Activated CD4-positive, alpha-beta T cell treated with anti-CD3 and anti-CD28 coated beads, Interleukin-2, Interleukin-4, amounts not matched to agents 100 ng/mL and 50 ng/mL, durations not matched to agents 16 hours and 8 hours (primary cell): ENCODE measurements at places on chromosomes 5 and 9.
A peak's percentile ranks its signal among the peaks of the same experiment; 100 is the strongest.

GRCh38 chr5:39420482-39421145, 4.2 kb downstream of the DAB2 start:
- DNase-seq = no peak

GRCh38 chr9:22203371-22204138, 194.4 kb upstream of the CDKN2B start:
- DNase-seq = no peak

GRCh38 chr5:82421119-82421518, 143.0 kb upstream of the RPS23 start:
- DNase-seq = no peak

- DNase-seq = no peak
Observed at GRCh38 chr9:33408087-33408486, 5.7 kb upstream of the AQP7 start.

GRCh38 chr9:118929287-118929686, 439.9 kb downstream of the BRINP1 start:
- DNase-seq = no peak

- DNase-seq = no peak
Observed at GRCh38 chr5:180491496-180491895, 2.7 kb upstream of the CNOT6 start.

GRCh38 chr5:16774806-16775205, 158.0 kb upstream of the RETREG1 start:
- no peak for DNase-seq

DNA sequence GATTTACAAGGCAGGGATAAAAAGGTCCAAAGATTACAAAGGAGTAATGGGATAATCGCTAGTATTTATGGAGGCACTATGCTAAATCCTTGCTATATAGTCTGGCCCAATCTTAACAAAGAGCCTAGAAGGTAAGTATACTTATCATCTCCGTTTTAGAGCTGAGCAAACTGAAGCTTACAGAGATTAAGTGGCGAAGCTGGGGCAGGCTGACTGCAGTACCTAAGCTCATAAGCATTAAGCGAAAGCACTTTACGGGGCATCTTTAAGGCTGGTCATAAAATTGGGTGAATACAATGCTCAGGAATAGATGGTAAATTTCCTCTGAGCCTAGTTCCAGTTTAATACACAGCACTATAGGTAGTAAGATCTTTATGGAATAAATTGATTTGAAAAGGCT, 30.0 kb upstream of the ZNF366 start:
- no peak for DNase-seq

GRCh38 chr5:91151947-91152346, 231.2 kb downstream of the ARRDC3 start:
- DNase-seq = no peak

GRCh38 chr5:179267071-179267670, 78.1 kb downstream of the ADAMTS2 start:
- DNase-seq = no peak

GRCh38 chr9:115158661-115159481, 40.9 kb upstream of the TNC start:
- DNase-seq = no peak

- DNase-seq = no peak
Observed at GRCh38 chr9:124613849-124614248, 106.7 kb upstream of the NR5A1 start.

DNA sequence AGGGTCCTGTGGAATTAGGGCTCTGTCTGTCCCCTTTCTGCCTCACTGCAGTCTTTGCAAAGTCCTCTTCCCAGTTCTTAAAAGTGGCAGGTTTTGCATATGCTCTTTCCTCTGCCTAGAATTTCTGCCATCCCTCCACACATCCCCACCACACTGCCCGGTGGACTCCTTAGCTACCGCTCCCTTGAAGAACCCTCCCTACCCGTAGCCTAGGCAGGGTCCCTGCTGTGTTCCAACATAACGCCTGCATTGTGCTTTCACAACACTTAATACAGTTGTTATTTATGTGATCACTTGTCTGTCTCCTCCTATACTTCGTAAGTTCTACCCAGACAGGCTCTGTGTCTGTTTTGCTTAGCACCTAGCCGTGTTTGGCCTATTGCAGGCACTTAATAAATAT, 142.5 kb upstream of the DMRT1 start:
- no peak for DNase-seq

GRCh38 chr9:15944341-15944740, 391.5 kb downstream of the CCDC171 start:
- no peak for DNase-seq

GRCh38 chr5:55410845-55411244, 103.1 kb downstream of the MTREX start:
- DNase-seq = no peak

- DNase-seq = no peak
Observed at GRCh38 chr5:172149073-172149472, 39.0 kb downstream of the STK10 start.

GRCh38 chr5:172870291-172870714, 36.3 kb downstream of the ERGIC1 start:
- no peak for DNase-seq

GRCh38 chr5:82821846-82822633, 255.2 kb downstream of the TMEM167A start:
- no peak for DNase-seq

GRCh38 chr5:165296401-165297130, 1791.1 kb downstream of the MAT2B start:
- no peak for DNase-seq

DNA sequence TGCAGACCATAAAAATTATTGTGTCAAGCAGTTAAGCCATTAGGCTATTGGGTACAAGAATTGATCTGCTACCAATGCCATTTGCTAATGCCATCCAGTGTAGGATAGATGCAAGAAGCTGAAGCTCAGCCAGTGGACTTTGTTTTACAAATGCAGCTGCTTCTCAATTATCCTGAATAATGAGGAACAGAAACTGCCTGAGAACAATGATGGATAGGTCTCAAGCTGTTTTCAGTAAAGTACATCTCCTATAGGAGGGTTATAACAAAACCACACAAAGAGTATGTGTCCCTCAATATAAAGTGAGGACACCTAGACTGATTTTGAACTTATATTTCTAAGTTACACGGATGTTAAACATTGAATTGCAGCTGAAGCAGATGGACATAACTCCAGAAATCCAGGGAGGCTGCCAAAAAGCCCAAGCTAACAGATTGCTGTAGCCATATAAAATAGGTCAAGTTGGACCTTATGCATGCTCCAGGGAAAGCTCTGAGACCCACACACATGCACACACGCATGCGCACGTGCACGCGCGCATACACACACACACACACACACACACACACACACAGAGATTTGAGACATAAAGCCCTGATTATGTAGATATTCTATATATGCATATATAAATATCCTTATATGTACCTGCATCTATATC, 482.7 kb upstream of the CD180 start:
- DNase-seq = no peak

DNA sequence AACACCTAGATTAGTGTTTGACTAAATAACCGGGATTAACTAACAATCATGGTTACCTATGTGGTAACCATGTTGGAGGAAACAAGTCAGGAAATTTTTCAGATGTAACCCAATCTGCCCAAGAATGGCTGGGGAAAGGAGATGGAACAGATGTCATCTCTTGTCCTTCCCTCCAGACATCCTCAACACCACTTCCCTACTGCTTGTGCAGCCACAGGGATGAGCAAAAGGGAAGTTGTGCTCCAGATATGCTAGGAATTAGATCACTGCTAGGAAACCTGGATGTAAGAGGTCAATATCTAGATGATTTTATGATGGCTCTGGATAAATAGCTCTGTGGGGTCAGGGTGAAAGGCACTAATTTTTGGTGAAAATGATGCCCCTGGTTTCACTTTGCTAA, 61.3 kb upstream of the ELL2 start:
- no peak for DNase-seq

DNA sequence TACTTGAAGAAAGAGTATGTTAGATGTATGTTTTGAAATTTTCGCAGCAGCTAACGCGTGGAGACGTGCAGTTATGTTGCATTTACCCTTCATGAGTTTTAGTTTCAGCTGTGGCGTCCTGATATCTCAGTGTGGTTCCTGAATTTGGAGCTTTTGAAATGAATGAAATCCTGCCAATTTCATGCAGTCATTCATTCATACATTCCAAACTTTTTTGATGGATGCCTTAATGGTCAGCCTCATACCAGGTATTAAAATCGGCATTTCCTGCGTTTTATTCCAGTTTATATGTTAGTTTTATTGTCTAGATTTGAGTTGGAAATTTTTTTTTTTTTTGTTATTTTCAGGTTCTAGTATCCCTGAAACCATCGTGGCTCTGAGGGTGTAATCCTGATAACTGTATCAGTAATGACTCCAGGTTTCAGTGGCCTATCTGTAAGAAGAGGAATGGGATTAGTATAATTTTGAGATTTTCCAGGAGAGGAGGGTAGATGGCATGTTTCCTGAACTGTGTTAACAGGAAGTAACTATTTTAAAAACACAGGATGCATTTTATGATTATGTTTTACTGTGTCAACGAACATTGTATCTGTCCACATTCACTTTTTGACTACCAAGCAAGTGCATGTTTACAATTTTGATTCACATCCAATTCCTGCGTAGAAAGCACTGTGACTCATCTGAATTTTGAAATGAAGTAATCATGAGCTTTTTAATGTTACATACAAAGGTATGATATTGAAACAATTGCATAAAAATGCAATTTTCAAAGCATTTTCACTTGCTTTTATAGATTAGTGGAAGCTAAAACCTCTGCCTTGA, 1.0 kb downstream of the FOCAD start:
- peak; percentile 76 for DNase-seq

DNA sequence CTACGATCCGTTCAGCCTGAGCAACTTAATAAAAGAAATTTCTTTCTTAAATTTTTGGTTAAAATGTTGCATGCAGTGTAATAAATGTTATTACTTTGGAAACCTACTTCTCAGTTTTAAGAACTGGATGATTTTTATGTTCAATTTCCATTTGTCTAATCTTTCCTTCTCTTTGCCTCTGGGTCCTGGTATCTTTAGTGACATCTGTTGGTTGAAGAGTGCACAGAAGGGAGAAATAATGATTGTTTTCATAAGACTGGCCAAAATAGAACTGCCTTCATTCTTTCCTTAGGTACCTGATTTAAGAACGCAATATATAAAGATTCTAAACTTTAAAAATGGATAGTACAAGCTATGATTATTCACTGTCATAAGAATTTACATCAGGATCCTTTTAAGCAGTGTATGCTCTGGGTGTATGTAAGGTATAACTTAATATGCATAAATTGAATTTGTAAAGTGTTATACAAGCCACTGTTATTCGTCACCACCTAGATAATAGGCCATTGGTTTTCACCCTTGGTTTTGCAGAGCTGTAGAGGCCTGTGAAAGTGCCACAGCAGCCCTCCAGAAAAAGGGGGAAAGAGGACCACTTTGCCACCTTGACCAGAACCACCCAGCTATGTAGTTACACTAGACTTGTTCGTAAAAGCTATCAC, 82.8 kb upstream of the TLX3 start:
- DNase-seq = no peak

DNA sequence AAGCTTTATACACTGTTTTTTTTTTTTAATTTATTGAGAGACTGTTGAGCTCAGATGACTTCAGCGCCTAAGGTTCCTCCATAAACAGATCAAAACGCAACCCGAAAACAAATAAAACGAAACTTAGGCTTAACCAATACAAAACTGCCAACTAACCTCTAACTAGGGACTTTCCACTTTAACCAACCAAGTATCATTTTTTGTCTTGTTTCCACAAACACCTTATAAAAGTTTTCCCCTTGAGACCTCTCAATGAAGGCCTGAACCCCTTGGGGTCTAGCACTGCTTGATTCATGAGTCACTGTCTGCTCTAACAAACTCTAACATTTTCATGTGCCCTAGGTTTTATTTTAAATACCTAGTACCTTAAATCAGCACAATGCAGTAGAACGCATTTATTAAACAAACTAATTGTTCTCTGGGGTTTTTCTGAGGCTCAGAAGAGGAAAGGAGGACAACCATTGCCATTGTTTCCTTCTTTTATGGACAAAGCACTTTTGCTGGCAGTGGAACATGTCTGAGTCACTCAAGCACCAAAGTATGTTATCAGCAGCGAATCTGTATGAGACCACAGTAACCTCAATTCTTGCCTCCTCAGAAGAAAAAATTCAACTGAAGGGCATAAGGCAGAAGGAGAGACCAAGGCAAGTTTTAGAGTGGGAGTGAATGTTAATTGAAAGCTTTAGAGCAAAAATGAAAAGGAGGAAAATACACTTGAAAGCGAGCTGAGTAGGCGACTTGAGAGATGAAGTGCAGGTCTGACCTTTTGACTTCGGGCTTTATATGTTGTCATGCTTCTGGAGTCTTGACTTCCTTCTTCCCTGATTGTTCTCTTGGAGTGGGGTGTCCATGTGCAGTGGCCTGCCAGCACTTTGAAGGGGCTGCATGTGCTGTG, 97.7 kb upstream of the HCN1 start:
- DNase-seq = peak; percentile 35

DNA sequence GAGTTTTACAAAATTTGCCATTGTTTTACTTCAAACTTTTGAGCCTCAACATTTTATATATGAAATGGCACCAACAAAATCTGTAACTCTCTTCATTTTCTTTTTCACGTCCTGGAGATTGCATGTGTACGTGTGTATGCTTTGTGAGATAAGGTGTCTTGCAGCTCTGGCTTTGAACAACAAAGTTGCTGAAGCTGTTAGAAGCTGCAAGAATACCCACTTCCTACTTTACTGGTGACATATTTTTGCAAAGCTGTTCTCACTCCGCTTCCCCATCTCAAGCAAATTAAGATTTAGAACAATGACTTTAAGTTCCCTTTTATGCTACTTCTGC, 41.8 kb downstream of the FYB1 start:
- DNase-seq = no peak

DNA sequence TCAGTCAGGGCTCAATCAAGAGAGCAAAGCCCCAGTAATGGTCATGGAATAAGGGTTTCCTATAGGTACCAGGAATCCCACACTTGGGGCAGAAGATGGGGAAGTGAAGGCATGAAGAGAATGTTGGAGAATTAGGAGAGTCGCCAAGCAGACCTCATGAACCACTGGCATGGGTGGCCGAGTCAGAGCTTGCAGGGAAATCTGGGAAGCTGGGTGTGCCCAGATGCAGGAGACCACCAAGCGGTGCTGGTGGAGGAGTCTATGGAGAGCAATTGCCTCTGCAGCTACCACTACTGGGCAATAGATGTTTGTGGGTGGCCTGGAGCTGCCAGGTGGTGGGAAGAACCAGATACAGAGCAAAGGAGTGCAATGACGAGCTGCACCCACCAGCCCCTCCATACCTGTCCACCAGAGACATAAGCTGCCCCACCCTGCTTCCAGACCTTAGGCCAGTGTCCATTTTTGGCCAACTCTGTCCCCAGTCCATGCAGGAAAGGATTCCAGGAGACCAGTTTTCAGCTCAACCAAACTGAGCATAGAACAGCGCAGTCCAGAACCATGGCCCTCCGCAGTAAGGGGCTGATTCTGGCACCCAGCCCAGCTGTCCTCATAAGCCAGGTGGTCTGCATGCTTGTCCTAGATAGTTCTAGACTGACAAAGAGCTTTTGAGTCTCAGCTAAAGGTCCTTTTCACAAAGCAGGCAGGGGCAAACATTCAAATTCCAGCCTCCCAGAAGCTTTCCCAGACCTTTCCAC, 323.9 kb downstream of the GADD45G start:
- DNase-seq = no peak

DNA sequence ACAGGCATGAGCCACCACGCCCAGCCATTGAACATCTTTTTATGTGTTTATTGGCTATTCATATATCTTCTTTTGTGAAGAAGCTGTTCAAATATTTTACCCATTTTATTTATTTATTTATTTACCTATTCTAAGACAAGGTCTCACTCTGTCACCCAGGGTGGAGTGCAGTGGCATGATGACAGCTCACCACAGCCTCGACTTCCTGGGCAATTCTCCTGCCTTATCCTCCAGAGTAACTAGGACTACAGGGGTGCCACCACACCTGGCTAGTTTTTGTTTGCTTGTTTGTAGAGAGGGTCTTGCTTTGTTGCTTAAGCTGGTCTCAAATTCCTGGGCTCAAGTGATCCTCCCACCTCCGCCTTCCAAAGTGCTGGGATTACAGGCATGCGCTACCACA, 33.5 kb downstream of the NAIF1 start:
- DNase-seq = no peak
